GM12878 (cell line): ENCODE measurements at places on chromosomes 16 and 17. TPM values are rescaled to one million over a fixed set of nuclear protein-coding genes. Genes with fewer than 3 reads are reported as not detected.

The CNGB1 gene
- not detected in 2 replicates for total RNA-seq

The DPEP3 gene
- not detected in 2 replicates for total RNA-seq

The TEX19 gene
- total RNA-seq: 0.19 TPM in 1 of 2 replicates, not detected in the other

The ACSM2B gene
- total RNA-seq: 0.13 TPM in 1 of 2 replicates, not detected in the other

The CCDC154 gene
- total RNA-seq: 0.21 and 0.26 TPM in 2 replicates

The CLDN6 gene
- 0.26 and 0.61 TPM in 2 replicates for total RNA-seq

The CD300E gene
- total RNA-seq: not detected in 2 replicates

The PLA2G10 gene
- not detected in 2 replicates for total RNA-seq

The GPS1 gene
- total RNA-seq: 113 and 122 TPM in 2 replicates

The CSNK1D gene
- total RNA-seq: 85.5 and 94.2 TPM in 2 replicates

The C1QTNF8 gene
- total RNA-seq: not detected in 2 replicates

The NLRC3 gene
- total RNA-seq: 17.8 and 18.2 TPM in 2 replicates

The CA7 gene
- total RNA-seq: not detected in 2 replicates

The KCNJ18 gene
- not detected in 2 replicates for total RNA-seq

The TOX3 gene
- 0.13 TPM in 1 of 2 replicates, not detected in the other for total RNA-seq

The RAPGEFL1 gene
- total RNA-seq: 2.8 and 3.2 TPM in 2 replicates

DNA sequence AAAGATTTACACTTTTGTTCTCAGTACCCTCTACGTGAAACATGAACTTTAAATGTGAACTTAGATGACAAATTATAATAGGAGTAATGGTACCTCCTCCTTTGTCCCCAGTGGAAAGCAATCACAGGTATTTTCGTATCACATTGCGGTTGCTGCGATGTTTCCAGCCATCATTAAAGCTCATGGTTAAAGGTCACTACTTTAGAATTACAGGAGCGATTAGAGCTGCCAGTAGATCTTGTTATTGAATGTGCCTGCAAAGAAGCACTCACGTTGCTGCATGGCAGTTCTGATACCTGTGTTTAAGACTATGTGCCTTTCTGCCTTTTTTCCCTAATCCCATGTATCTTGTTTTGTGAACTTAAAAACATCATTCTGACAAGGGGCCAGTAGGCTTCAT lies 301.0 kb downstream of the CPPED1 start:
- no peak for DNase-seq

- DNase-seq: no peak
Measured at GRCh38 chr16:27313422-27314160, at the start of gene IL4R. Gene IL4R, plus strand, starts transcription at chr16:27313974. Its CDS starts 26,230 bp downstream, at chr16:27340204.

DNA sequence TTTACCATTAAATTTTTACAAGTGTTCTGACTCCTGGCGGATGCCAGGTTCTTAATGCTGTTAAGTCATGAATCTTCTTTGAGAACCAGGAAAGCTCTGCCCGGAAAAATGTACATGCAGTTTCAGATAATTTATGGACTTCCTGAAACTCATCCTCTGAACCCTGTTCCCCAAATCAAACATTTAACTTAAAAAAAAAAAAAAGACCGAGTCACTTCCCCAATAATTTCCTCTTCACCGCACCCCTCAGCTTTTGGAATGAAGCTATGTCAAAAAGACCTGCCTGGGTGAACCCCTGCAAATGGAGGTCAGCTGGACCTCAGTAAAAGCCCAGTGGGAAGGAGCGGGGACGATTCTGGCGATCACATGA lies 15.0 kb downstream of the ZNF232 start:
- DNase-seq: no peak

DNA sequence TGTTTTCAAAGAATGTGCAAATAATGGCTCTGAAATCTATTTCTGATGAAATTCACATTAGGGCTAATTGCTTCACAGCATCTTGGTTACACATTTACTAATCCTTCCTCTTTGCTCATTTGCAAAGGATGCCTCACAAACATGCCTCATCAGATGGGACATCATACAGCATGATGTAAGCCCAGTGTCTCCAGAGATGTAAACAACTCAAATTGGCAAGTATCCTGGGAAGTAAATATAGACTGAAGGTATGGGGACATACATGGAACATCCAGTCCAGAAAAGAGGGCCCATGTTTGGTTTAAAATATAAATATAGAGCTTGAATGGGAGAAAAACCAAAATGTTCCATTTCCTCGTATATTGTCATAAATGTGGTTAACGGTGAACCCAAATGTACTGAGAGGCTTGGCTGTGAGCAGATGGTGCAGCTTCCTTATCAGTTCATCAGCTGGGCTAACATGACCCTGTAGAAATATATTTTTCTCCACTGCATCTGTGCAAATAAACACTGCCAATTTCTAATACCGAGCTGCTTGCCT lies 142.9 kb upstream of the NUDT7 start:
- no peak for DNase-seq

- DNase-seq: no peak
Measured at GRCh38 chr17:81509207-81509971, 3.2 kb downstream of the ACTG1 start.

- DNase-seq: no peak
Measured at GRCh38 chr17:61862105-61862574, 1.2 kb downstream of the BRIP1 start.

DNA sequence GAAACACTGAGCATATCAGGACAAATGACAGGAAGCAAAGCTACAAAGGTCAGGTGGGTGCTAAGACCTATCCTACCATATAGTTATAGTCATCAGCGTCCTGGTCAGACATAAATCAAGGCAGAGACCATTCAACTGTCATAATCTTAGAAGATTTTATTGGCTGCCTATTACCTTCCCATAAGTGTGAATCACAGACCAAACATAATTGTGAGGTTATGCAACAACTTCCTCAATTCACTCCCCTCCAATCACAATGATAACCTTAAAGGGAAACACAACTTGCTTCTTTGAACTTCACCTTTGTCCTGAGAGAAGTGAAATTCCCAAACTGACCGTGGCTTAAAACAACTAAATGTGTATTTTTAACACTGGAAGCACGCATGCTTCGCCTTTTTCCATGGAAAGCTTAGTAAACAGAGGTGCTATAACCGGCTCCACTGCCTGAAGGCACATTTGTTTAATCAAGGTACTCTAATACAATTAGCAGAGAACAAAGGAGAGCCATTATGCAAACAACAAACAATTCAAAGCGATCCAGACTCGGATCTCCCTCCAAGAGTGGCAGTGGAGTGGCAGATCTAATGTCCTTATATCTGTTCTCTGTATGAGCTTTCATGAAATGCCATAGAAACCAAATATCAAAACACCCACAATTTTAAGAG lies 84.9 kb downstream of the TMEM114 start:
- no peak for DNase-seq

- no peak for DNase-seq
Measured at GRCh38 chr17:6510321-6510977, 45.9 kb downstream of the PITPNM3 start.

- DNase-seq: no peak
Measured at GRCh38 chr16:27353853-27354252, 40.1 kb downstream of the IL4R start.

GRCh38 chr17:8801135-8801840 lies 2.1 kb upstream of the MFSD6L start:
- DNase-seq: no peak

GRCh38 chr17:35907691-35908090 lies 22.9 kb downstream of the RDM1 start:
- DNase-seq: no peak

- DNase-seq: no peak
Measured at GRCh38 chr17:65589321-65589720, 27.9 kb upstream of the AXIN2 start.

DNA sequence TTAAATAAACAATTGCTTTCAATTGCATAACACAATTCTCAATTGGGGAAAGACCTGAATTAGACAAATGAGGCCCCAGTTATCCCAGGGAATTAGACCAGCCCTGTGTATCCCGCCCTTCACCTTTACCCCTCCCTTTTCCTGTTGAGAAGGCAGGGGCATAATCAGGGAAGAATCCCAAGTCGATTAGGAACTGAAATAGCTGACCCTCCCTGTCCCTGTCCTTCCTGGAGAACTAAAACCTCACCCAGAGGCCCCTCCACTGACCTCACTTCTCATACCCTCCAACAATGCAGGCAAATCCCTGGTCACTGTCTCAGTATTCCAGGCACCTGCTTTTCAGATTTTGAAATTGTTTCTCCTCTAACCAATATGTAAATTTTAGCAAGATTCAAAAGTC lies 165.4 kb upstream of the CDH11 start:
- DNase-seq: no peak

DNA sequence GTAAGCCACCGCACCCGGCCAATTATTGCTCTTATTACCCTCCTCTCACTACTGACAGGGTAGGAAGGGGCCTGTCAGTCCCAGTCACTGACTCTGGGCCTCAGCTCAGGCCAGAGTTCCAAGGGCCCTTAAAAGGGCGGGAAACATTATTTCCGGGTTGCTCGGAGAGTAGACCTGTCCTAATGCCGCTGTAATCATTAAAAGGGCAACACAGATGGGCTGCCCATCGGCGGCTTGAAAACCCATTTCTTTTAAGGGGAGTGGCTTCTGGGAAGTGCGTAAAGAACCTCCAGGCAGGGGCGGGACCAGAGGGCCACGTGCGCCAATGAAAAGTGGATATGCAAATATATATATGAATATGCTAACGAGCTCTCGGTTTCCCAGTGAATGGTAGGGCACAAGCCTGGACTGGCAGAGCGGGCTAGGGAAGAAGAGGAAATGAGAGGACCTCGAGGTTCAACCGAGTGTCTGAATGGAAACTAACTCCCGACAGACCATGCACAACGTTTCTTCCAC lies 26.6 kb downstream of the PIPOX start:
- DNase-seq: no peak

- no peak for DNase-seq
Measured at GRCh38 chr17:38364741-38365140, 13.1 kb downstream of the SOCS7 start.

DNA sequence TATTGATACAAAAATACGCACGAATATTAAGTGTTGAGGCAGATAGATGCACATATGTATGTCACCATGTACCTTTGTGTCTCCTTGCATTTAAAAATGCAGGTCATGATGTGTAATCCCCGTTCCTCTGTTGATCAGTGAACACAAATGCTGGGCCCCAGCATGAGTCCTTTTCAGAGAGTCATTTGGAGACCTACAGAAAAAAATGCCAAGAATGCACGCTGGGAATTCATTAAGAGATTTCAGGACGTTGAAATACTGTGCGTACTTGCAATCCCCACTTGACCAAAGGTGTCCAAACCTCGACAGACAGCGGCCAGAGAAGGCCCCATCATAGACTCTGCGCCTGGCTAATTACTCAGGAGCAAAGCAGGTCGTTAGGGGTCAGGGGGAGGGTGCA lies 496.0 kb downstream of the MAF start:
- no peak for DNase-seq

- no peak for DNase-seq
Measured at GRCh38 chr17:81920612-81921536, 2.9 kb upstream of the SIRT7 start.

DNA sequence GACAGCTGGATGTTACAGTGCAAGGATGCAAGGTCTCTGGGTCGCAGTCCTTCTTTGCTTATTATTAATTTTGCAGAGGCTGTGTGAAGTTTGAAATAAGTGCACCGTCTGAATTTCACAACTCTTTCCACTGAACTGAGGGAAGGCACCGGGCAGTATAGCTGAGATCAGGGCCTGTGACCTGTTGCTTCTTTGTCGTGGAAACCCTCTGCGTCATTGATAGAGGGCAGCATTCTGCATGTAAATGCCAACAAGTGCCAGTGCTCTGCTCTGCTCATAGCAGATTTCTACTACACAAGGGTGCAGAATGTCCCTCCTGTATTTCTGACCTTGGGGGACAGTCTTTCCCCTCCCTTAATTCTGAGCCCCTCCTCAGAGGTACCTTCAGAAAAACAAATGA lies 26.0 kb downstream of the CD300LF start:
- DNase-seq: no peak

DNA sequence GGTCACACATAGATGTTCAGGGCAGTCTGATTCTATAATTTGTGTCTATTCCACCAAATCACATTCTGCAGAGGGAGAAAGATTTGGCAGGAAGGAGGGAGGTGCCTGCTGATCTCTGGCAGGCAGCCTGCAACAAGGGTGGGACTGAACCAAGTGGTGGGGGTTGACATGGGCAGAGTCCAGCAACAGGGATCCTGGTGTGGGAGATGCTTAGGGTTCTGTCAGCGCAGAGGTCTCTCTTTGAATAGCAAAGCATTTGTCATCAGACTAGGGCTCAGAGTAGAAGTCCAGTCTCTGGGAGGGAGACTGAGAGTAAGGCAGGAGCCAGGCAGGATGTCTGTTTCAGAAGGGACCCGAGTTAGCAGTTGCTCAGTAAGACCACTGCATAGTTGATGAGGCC lies 94.6 kb downstream of the UTP18 start:
- DNase-seq: no peak

- no peak for DNase-seq
Measured at GRCh38 chr17:57677858-57678257, 67.2 kb downstream of the CCDC182 start.

DNA sequence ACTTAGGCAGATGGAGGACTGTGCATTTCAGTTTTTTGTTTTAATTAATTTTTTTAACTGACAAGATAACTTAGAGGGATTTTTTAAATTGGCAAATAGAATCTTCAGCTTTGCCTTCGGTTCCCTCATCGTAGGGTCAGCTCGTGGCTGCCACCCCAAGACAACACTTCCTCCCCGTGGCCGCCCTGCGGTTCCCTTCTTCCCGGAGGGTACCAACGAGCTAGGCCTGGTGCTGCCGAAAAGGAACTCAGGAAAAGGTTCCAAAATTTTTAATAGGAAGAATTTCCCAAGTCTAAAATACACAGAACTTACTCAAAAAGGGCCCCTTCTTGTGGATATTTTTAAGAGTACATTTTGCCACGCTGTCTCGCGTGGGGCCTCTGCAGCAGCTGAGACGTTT lies 210.4 kb upstream of the CHMP6 start:
- DNase-seq: no peak

DNA sequence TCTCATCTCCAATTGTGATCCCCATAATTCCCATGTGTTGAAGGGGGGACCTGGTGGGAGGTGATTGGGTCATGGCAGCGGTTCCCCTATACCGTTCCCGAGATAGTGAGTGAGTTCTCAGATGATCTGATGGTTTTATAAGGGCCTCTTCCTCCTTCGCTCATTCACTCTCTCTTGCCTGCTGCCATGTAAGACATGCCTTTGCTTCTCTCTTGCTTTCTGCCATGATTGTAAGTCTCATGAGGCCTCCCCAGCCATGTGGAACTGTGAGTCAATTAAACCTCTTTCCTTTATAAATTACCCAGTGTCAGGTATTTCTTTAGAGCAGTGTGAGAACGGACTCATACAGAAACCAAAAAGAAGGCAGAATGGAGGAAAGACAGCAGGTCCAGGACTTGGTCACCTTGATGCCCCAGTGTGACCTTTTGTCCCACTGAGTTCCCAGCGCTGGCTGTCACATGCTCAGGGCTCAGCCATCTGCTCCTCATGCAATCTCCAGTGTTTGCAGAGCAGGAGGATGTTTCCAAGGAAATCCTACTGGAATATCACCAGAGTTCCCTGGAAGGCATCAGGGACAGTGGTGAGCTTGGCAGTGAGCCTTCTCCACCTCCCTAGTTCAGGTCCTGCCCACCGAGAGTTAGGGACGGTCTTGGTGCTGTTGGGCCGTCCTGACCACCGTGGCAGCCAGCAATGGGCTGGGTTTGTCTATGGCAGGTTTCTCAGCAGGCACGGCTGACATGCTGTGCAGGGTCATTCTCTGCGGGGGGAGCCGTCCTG lies 96.7 kb downstream of the SEC14L1 start:
- DNase-seq: no peak
